Fibroblast of the aortic adventitia (primary cell): ENCODE measurements at places on chromosomes 2 and 18.

GRCh38 chr2:99940963-99941362 is 201.4 kb downstream of the AFF3 start:
- peak; percentile 11 for DNase-seq

GRCh38 chr2:12950957-12951656 is 234.4 kb downstream of the TRIB2 start:
- peak; percentile 68 for DNase-seq

DNA sequence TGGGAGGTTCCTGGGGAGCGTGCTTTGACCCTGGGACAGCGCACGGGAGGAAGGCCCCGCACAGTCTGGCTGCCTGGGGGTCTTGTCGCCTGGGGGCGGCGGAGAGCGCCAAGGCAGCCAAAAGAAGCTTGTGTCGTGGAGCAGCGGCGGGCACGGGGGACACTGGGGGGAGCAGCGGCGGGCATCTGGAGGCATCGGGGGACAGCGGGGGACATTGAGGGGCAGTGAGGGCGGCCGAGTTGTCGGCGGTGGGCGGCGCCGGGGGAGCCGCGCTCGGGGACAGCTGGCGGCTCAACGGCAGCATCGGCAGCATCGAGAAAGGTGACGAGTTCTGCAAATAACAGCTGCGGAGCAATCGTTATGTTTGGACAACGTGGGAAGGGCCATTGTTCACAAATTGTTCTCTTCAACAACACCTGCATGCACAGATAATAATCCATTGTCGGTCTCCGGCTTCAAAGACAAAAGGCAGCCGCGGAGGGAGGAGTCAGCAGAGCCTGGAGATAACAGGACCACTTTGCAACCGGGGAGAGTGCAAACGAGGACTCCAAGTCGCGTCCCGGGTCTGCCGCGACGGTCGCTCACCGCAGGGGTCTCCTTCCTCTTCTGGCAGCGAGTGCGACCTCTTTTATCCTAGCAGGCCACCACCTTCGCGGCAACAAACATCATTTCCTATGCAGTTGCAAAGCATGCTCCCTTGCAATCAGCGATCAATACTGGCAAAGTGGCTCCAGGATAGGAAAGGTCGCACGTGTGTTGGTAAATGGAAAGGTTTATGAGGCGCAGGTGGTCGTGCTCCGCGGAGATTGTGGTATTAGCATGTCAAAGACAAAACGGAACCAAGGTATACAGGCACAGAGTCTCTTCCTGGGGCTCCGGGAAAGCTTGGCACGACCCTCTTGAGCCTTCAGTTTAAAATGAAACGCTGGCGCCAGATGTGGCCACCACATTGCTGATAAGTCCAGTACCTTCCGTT is 132.3 kb upstream of the DLX2 start:
- no peak for DNase-seq

DNA sequence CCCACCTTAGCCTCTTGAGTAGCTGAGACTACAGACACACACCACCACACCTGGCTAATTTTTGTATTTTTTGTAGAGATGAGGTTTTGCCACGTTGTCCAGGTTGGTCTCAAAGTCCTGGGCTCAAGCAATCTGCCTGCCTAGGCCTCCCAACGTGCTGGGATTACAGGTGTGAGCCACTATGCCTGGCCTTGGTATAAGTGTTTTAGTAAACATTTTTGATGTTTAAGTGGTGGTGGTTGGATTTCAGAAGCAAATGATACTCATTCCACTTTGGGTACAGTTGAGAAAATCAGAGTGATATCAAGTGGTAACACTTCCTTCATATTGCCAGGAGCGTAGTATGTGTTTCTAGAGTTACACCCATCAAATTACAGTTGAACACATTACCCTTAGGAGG is 25.4 kb downstream of the ACADL start:
- no peak for DNase-seq

GRCh38 chr2:179655627-179656026 is 205.8 kb downstream of the ZNF385B start:
- DNase-seq = peak; percentile 40

- DNase-seq = no peak
Measured at GRCh38 chr18:11147962-11148679, 1.2 kb downstream of the PIEZO2 start.

GRCh38 chr2:162490052-162490717 is 146.3 kb downstream of the GCA start:
- peak; percentile 23 for DNase-seq

DNA sequence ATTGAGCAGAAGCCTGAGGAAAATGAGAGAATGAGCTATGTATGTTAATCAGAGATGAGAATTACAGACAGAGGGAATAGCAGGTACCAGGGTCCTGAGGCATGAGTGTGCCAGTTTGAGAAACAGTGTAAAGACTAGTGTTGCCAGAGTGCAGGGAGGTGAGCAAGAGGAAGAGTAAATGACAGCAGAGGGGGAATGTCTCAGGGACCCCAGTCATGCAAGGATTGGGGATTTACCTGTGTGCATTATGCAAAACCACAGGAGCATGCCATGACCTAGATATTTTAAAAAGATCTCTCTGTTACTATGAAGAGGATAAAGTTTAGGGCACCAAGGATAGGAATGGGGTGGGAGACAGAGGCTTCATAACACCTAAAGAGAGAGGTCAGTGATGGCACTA is 72.1 kb downstream of the TTC32 start:
- no peak for DNase-seq

GRCh38 chr2:237883951-237884446 is 24.6 kb downstream of the RAMP1 start:
- DNase-seq = no peak

GRCh38 chr18:69838620-69839411 is 108.9 kb downstream of the CD226 start:
- no peak for DNase-seq

GRCh38 chr18:31241900-31242409 is 76.0 kb upstream of the DSG1 start:
- DNase-seq = no peak

DNA sequence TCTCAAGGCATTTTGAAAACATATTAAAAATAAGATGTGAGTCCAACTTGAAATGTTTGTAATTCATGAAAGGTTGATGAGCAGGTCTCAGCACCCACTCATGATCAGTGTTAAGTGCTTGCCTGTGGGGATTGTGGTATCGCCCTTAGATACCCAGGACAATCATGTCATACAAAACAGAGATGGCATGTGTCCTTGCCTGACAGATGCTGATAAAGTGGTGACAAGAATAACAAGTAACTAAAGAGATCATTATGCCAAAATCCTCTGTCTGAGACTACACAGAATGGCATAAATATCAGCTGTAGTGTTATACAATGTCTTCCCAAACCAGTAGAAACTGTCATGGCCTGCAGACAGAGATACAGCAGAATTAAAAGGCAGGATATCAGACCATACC is 930.3 kb downstream of the SUCLG1 start:
- DNase-seq = no peak

DNA sequence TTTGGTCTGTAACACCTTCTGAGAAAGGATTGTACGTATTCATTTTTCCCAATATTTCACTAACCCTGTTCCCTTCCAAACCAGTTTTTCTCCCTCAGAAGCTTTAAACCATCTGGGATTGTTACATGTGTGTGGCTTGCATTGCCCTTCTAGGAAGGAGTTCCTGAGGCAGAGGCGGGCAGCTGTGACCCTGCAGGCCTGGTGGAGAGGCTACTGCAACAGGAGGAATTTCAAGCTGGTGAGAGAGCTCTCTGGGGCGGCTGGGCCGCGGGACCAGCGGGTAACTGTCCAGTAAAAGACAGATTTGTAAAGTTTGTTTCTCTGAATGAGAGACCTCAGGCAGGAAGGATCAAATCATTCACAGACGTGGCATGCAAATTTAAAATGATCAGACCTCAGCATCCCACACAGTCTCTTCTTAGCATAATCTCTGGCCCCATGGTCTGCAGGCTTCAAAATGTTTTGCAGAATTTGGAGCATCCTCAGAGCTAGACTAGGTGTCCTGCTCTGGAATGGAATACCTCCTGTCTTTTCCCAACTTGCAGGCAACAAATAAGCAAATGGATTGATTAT is 40.2 kb upstream of the GPR17 start:
- DNase-seq = no peak

GRCh38 chr2:88733155-88733902 is 41.9 kb downstream of the RPIA start:
- DNase-seq = no peak

DNA sequence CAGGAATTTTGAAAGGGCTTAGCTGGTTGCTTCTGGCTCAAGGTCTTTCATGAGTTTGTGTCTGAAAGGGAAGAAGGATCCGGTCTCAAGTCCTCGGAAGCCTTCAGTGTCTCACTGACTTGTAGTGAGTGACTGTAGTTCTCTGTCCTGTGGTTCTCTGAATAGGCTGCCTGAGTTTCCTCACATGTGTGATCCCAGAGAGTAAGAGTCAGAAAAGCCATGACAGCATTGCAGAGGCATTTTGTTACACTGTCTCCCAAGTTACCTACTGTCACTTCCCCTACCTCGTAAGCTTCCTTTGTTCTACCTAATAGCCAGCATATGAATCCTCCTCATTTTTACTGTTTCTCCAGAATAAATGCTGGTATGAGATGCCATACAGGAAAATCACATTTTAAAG is 709.1 kb upstream of the CHAC2 start:
- no peak for DNase-seq

- peak; percentile 39 for DNase-seq
Measured at GRCh38 chr18:43563780-43564179, 286.5 kb upstream of the SYT4 start.

DNA sequence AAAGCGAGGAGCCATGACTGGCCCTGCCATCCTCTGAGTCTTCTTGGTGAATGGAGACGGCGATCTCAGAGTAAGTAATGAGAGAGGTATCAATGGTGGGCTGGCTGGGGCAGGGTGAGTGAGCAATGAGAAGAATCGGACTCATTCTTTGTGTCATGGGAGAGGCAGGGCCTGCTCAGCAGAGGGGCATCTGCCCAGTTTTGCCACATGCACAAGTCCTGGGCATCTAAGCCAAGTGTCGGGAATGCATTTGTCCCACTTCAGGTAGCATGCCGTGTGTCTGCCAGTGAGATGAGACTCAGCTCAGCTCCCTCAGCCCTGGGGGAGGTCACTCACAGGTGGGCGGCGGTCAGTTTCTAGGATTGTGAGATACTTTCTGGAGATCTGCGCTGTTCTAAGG is 791.0 kb upstream of the RAB6C start:
- DNase-seq = no peak

- DNase-seq = no peak
Measured at GRCh38 chr2:84649058-84649457, 132.8 kb downstream of the DNAH6 start.

DNA sequence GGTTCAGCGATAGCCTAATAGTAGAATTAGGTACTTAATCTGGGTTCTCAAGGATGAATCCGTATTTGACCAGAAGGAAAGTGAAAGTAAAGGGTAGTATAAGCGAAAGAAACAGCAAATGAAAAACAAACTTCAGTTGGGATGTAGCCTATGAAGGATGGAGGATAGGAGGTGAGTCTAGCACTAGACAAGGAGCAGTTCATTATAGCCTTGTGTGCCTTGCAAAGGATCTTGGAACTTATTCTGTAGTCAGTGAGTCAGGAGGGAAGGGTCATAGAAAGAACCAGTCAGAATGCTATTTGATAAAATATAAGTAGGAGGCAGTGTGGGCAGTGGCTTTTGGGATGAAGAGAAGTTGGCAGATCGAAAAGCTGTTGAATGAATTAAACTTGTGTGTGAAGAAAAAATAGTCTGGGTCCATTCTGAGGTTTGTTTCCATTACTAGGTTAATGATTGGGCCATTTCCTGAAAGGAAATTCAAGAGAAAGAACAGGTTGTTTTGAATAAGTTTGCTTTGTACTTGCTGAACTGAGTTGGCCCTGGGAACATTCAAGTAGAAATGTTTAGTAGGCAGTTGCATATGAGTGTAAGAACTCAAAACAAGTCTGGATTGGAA is 48.5 kb downstream of the ANKRD12 start:
- DNase-seq = no peak

- no peak for DNase-seq
Measured at GRCh38 chr2:58047373-58047935, 848 bp downstream of the VRK2 start.

DNA sequence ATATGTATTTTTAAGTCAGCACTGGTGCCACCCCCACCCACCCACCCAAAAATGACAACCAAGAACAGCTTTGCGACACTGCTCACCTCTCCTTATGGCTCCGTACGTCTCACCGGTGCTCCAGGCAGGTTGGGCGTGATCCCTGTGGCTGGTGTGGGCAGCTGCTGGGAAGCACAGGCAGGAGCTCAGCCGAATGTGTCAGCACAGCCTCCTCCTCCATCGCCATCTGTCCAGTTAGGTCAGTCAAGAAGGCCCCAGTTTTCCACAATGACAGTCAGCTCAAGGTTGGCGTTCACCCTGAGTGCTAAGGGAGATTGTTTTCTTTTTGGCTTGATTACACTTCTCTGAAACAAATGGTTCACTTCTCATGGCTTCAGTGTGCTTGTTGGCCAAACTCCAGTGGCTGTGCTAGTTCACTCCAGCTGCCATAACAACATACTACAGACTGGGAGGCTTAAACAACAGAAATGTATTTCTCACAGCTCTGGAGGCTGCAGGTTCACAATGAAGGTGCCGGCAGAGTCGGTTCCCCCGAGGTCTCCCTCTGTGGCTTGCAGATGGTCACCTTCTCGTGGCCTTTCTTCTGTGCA is 30.2 kb downstream of the AMER3 start:
- no peak for DNase-seq

GRCh38 chr2:10478916-10479315 is 30.8 kb upstream of the ODC1 start:
- DNase-seq = no peak

DNA sequence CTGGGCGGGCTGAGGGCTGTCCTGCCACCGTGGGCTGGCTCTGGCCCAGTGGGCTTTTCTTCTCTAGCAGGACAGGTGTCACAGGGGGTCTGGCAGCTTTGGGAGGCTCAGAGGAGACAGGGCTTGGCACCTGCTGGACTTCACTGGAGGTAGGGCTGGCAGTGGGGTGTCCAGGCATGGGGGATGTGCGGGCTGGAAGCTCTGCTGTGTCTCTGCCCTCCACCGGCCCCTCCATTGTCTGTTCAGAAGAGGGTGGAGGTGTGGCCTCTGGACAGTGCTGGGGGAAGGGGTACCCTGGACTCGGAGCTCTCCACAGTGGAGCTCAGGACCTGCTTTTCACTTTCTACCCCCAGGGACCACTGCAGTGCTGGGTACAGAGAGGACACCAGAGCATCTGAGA is 9.2 kb downstream of the PTPRN start:
- DNase-seq = no peak

GRCh38 chr2:138035608-138036217 is 71.4 kb downstream of the HNMT start:
- peak; percentile 51 for DNase-seq

- peak; percentile 79 for DNase-seq
Measured at GRCh38 chr2:179268277-179268925, 3.8 kb upstream of the SESTD1 start.

DNA sequence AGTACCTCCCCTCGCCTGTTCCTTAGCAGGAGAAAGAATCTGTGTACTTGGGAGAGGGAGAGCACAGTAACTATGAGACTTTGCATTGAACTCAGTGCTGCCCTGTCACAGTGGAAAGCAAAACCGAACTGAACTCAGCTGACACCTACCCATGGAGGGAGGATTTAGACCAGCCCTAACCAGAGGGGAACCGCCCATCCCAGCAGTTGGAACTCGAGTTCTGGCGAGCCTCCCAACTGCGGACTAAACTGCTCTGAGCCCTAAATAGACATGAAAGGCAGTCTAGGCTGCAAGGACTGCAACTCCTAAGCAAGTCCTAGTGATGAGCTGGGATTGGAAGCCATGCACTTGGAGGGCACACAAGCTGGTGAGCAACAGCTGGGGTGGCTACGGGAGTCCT is 110.4 kb downstream of the GRB14 start:
- DNase-seq = peak; percentile 61

- peak; percentile 22 for DNase-seq
Measured at GRCh38 chr2:207879536-207879935, 109.8 kb upstream of the FZD5 start.

GRCh38 chr2:138831154-138831553 is 51.0 kb upstream of the NXPH2 start:
- DNase-seq = no peak

- peak; percentile 97 for DNase-seq
Measured at GRCh38 chr2:127516041-127516762, 10.1 kb downstream of the IWS1 start.
